ENCODE measurements at places on chromosomes 2 and 18.

DNA sequence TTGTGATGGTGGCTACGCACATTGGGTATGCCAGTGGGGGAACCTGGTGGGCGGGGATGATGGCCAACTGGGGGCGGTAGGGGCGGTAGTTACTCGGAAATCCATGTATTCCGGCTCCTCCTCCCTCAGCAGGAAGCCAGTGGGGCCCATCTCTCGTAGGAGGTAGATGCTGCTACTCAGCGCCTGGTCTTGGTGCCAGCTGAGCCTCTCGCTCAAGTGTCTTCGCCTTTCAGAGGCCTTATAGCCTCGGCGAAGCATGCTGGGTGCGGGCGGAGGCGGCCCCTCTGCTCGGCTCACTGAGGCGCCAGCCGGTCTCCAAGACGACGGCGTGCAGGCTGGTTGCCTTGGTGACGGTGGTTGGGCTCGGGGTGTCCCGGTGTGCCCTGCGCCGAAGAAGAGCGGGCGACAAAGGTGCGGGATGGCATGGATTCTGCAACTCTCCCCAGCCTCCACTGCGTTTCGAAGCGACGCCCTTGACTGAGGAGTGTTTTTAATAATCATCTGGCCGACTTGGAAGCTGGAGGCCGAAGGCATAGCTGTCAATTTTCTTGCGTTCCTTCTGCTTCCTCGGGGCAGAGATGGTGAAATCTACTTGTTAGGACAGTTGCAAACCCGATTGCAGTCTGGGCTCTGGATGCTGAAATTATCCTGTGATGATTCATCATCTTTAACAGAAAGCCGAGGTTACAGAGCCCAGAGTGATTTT is at the start of gene ZSWIM2:
Gene ZSWIM2, minus strand, starts transcription at position 298 of the 706 bp plus-strand sequence. Its CDS starts 40 bp downstream, at position 258.
- DNase-seq, result peak; percentile 49

- no peak for DNase-seq
These were observed 47.7 kb upstream of the RNU4ATAC start for GRCh38 chr2:121483021-121483420.

DNA sequence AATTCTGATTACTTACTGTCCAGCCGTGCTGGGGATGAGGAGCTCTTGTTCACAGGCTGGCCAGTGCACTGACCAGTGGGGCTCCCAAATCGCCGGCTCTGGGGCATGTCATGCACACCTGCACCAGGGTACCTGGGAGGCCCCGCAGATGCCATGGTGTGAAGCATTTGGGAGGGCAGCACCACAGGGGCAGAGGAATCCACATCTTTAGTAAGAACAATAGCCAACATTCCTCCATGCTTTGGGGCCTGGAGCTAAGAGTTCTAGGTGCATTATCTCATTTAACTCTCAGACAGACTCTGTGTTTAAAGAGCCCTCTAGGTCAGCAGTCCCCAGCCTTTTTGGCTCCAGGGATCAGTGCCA is 104.2 kb downstream of the ACKR3 start:
- DNase-seq, result no peak

DNA sequence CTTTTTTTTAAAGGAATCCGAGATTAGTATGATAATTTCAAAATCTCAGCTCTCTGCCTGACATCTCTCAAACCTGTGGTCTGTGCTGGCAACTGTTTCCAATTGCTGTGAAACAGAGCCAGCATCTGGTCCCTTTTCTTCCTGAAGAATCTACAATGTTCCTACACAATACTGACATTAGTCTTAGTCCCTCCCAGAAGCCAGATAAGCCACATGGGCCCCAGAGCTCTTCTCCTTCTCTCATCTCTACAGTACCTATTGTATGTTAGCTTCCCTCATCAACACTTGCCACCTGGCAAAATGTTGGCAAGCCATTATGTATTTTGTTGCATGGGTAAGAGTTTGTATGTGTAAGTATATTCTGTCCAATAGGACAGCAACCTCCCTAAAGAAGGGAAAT is 62.9 kb upstream of the CDKL4 start:
- peak; percentile 33 for DNase-seq

DNA sequence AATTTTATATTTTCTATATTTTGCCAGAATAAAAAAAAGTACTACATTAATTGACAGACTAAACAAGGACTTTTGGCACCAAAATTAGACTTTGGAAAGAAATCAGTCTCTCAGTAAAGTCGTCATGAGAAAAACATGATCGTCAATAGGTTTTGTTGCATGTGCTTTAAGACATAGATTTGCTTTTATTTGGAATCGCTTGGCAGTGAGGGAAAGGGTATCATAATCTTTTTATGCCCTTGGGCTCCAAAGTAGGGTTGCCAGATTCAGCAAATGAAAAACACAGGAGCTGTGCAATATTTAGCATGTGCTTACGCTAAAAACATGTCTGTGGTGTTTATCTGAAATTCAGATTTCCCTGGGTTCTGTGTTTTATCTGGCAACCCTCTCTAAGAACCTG is 177.6 kb downstream of the LAMA1 start:
- no peak for DNase-seq

DNA sequence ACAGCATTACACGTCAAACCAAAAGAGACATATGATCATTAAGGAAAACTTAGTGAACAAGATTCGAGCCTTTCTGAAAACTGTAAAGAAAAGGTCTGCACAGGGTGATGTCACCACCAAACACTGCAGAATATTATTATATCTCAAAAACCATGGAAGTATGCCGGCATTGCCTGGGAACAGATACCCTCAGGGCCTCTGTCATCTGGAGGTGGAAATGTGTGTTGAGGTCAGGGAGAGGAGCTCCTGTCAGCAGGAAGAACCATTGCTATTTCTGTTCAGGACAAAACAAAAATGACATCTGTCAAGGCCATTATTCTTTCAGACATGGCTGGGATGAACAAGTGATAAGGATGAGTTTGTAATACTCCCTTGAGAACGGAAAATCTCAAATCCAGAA is 365.9 kb upstream of the TRIB2 start:
- no peak for DNase-seq

- no peak for DNase-seq
These were observed 399.3 kb downstream of the LRATD1 start for GRCh38 chr2:15031745-15032240.

DNA sequence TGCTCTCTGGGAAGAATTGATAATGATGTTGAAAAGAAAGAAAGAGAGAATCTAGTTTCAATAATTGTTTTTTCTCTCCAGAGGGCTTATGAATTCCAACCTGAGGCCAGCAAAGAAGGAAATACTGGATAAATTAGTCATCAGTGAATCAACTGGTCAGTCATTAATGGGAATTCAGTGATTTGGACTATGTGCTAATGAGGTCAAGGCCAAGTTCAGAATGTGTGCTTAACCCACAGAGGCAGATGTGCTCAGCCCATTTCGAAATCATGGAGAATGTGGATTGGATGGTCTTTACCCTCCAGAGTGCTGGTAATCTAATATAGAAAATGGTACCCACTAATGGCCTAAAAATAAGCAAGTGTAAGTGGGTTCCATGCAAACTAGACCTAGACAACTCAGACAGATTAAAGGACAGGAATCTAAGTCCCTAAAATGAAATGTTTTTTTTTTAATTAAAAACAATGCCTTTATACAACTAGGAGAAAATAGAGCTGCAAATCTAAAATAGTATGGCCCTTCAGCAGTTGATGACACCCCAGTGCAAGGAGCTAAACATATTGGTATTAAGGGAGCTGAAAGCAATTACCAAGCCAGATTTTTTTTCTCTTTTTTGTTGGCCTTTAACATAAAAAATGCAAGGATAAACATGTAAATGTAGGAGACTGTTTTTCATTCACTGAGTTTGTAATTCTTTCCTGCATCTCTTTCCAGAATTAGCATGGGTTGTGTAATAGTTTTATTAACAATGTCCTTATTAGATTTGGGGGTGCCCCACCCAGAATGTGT is 296.9 kb downstream of the SATB2 start:
- DNase-seq, result no peak

GRCh38 chr2:187263675-187264560 is 184.1 kb downstream of the CALCRL start:
- no peak for DNase-seq

- DNase-seq, result no peak
These were observed 290.3 kb upstream of the MMADHC start for GRCh38 chr2:149877913-149878312.

DNA sequence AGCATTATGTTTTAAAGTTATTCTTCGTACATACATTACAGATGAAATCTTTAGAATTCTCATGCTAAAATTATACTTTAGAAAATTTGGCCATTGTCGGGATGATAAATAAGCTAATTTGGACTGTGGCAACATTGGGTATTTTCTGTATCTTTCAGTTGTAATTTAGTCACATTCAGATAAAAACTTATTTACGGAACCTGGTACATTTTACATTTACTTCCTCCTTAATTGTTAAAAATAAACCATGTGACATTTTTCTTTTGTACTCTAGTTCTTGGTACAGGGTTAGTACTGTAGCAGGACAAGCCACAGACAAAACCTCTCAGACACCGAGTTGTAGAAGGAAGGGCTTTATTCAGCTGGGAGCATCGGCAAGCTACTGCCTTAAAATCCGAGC is 4.2 kb downstream of the CNDP2 start:
- no peak for DNase-seq

DNA sequence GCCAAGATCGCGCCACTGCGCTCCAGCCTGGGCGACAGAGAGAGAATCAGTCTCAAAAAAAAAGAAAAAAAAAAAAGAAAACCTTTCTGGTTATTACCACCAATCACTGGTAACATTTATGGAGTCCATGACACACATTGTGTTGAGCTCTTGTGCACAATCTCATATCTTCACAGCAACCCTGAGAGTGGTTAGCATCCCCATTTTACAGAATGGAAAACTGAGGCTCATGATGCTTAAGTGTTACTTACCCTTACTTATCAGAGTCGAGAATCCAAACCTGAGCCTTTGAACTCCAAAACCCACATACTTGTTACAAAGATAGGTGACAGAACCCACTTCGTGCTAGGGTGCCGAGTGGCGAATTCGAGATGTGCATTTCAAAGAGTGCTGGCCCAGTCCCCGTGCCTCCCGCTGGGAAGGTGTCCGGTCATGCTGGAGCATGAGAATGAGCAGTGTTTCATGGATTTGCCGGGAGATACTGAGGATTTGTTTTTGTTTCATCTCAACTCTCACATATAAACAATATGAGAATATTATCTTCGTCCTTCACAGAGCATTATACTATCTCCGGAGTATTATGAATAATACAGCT is 50.9 kb downstream of the CYP27C1 start:
- DNase-seq, result no peak

DNA sequence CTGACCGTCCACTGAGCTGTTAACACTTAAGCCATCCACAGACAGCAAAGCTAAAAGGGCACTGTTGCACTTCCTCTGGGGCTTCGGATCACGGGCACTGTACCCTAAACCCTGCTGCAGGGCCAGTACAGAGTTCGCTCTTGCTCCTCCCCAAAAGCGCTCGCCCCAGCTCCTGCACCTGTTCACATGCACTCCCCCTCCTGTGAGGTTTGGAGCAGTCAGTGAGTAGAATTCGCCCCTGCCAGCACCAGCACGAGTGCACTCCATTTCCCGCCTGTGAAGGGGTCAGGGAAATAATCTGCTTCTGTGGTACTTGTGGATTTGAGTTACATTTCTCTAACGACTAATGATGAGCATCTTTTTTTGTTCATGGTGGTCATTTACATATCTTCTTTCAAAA is 158.8 kb downstream of the PTPRM start:
- no peak for DNase-seq

DNA sequence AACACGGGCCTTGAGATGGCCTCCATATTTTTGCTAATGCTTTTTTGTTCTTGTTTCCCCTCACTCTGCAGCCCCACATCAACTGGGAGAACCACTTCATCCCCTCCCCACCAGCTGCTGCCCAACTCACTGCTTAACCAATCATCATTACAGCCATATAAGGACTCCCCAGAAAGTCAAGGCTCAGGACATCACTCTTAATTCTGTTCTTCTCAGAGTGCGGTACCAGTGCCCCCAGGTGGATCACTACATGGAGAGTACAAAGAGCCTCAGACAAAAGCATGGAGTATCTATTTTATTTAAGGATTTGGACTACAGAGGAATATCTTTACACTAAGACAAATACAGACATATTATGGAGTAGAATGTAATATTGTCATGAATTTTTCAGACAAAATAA is 340.6 kb downstream of the PAX3 start:
- DNase-seq, result no peak

DNA sequence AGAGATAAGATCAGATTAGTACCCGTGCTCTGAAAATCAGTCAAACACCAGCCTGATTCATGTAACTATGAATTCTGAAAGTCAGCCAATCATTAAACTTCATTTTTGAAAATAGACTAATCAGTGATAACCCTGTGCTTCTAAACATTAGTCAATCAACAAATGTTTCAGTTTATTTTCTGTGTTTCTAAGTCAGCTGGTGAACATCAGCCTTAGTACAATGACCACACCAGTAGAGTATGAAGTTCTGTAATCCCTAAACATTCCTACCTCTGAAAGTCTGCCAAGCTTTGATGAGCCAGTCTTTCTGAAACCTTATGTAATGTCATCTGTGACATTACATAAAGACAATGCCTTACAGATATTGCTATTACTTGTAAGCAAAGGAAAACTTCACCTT is 807.4 kb upstream of the CRIM1 start:
- no peak for DNase-seq

GRCh38 chr2:71827524-71827901 is 320.1 kb downstream of the CYP26B1 start:
- no peak for DNase-seq

DNA sequence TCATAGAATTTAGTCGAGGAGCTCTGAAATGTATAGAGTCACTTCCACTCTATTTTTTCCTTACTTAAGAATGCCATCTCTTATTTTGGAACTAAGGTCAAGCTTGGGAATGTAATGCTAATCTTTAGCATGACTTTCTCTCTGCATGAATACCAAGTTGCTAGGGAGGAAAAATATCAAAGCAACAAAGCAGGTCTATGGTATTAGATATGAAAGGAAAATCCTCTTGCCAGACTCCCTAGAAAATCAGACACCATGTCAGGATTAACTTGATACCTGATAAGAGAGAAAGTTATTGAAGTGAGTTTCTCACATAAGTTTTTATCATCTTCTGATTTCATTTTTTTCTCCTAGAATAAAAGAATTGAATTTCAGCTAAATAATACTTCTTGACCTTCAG is 341.7 kb upstream of the ZNF804A start:
- DNase-seq, result no peak

- DNase-seq, result no peak
These were observed 215.8 kb downstream of the NDUFA10 start for GRCh38 chr2:239809391-239809790.

- DNase-seq, result no peak
These were observed 24.0 kb downstream of the CROCC2 start for GRCh38 chr2:240930096-240930630.

DNA sequence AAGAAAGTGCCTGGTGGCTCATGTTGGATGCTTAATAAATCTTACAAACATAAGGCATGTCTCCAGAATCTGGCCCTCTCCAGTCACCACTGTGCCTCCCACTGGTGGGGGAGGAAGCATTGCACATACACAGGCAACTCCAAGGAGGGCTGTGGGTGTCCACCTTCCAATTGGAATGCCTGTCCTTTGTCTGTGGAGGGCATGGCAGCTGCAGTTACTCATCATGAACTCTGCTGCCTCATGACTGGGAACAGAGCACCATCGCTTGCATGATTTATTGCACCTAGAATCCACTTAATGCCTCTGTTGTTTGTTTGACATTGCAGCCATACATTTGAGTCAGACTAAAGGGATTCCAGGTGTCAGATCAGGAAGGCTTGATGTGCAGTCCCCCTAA is 278.9 kb downstream of the PRKCE start:
- DNase-seq, result no peak
